Choroid plexus epithelial cell (primary cell): ENCODE measurements at places on chromosomes 4 and X.
A peak's percentile ranks its signal among the peaks of the same experiment; 100 is the strongest.

DNA sequence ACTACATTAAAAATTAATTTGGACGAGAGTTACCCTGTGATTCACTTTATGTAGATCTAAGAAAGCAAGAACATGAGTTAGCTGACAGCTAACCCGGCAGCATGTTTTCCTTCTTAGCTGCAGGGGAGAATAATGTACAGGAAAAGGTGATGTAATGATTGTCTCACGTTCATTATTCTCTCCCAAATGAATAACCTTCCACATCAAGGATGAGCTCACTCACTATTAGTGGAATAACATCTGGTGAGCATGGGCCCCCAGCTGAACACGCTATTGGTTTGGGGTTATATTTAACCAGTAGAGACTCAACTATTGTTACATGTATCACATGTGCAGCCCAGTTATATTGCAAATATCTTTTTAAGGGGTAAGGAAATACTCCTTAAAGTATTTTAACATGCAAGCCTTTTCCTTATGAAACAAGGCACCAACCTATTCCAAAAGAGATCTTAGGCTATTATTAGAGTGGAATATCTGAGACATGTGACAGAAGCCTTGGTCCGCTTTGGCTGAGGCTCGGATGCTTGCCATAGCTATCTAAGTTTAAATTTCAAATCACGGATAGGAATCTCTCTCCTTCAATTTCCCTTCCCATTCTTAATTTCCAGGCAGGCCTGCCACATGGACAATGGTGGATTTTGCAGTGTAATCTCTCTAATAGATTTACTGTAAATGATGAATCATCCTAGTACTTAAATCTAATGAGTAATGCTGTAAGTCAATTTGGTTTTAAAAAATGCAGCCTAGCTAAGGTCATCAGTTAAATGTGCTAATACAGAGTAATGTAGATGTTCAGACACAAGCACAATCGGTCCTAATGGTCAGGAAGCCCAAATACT is 99.0 kb upstream of the OTUD4 start:
- DNase-seq = peak; percentile 67

DNA sequence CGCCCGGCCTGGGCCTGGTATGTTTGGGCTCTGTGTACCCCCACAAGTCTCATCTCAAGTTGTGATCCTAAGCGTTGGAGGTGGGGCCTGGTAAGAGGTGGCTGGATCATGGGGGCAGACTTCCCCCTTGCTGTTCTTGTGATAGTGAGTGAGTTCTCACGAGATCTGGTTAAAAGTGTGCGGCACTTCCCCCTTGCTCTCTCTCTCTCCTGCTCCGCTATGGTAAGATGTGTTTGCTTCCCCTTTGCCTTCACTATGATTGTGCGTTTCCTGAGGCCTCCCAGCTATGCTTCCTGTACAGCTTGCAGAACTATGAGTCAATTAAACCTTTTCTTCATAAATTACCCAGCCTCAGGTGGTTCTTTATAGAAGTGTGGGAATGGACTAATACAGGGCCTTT is 53.0 kb downstream of the CHST7 start:
- peak; percentile 16 for DNase-seq

DNA sequence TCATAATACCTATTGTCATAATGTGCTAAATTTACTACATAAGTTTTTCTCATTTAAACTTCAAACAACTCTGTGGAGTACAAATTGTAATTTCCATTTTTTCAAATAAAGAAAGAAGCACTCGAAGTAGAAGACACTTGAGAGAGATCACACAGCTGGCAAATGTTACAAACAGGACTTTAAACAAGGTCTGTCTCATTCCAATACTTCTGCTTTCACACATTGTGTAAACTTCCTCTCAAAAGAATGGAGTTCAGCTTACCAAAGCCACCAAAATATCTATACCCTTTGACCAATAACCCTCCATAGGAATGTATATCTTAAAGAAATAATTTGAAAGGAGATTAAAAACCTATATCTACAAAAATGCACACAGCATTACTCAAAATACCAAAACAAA is 88.3 kb downstream of the OPHN1 start:
- no peak for DNase-seq

DNA sequence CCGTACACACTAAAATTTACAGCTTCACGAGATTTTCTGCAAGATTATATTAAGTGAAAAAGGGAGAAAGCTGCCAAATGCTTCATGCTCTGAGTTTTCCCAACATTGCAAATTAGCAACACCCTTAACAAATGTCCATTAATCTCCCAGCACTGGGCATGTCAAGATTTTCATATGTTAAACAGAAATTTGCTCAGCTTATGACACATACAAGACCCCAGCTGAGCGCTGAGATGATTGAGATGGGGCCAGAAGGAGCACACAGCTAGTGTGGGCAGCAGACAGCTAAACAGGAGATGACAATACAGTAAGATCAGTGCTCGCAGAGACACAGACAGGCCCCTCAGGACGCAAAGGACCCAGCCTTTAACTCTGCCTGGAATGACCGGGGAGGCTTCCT is 208.8 kb downstream of the STK32B start:
- no peak for DNase-seq

DNA sequence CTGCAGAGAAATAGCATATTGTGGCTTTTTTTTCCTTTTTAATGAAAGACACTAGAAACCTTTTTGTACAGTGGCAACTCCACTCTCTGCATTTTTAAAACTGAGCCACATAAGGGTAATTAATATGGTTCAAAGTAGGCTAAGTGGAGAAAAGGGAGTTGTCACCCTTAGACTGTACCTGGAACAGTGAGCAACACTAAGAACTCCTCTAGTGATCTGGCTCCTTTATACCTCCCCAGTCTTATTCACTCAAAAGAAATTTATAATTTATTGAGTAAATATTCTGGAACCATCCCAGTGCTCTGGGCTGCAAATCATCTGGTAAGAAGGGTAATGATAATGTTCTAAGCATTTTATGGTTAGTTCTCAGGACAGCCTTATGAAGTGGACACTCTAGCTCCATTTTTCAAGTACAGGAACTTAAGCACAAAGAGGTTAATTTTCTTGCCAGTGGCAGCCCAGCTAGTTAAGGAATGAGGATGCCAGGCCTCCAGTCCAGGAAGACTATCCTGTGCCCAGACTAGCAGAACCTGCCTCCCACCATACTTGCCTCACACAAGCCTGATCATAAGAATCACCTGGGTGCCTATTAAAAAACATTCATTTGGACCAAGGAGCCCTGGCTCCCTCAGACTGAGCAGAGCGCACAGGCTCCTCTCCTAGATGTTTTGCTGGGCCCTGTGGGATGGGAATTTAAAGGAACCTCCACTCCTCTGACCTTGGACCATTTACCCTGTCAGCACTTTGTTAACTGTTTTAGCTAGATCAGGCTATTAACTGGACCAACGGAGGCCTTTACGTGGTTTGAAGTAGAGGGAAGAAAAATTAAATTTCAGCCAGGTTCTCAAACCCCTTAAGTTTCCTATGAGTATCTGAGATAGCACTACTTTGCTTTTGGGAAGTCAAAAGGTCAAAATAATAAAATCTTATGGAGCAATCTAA is 102.6 kb downstream of the PDE5A start:
- no peak for DNase-seq

DNA sequence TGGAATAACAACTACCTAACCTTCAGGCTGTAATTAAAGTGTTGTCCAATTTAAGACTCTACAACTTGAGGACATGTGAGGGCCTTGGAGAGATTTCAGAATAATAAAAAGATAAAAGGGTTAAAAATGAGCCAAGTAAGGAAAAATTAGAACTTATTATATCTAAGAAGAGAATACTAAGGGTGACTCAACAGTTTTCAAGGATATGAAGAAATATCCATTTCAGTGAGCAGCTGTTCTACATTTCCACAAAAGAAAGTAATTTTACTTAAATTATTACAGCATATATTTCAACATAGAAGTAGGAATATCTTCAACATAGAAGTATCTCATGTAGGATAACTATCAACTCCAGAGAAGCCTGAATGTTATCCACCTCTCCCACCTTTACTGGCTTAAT is 11.3 kb downstream of the SNX12 start:
- peak; percentile 56 for DNase-seq

DNA sequence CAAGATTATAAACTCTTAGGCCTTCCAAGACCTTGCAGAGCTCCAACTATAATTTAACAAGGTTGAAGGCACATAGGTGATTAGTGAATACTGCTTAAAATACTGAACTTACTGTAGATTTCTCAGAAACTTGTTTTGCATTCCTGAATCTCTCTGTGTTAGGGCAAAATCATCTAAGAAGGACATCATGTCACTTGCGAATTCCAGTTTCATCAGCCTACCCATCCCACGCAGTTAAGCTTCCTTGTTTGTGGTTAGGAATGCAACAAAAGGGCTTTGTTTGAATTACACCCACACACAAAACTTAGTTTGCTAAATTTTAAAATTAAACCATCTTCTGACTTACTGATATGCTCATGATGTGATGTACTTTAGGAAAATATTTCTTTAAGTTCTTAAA is 174.0 kb downstream of the SOWAHB start:
- peak; percentile 75 for DNase-seq

DNA sequence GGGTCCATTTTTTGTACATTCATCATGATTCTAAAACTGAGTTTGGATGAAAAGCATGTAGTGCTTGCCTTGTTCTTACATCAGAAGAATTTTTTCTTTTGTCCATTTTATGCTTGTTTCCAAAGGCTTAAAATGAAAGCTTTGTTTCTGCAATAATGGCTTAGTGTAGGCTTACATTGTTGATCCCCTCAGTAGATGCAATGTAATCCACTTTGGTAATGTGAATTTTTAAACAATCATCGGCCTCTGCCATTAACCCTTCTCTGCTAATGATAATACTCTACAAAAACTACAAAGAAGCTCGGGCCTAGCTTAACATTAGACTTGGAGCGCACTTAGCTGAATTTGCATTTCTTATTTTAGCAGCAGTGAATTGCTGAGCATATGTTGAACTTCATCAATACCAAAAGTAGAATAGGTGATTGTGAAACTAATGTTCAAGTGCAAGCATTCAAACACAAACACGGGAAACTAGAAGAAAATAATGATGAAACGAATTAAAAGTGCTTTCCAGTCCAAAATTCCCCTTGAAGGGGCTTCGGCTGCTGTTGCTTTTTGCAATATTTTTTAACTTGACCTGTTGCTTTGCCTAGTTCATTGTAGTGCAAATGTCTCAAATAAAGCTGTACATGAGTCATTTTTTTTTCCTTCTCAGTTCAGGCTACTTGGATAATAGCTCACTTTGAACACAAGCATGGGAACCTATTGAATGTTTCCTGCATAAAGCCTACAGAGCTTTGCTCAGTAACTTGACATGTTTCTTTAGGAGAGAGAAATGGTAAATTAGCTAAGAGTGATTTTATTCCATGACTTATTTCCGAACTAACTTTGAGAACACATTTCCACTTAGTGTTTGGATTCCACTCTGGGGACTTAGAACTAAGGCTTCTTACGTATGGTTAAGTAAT is 66.5 kb downstream of the SLIT2 start:
- no peak for DNase-seq

DNA sequence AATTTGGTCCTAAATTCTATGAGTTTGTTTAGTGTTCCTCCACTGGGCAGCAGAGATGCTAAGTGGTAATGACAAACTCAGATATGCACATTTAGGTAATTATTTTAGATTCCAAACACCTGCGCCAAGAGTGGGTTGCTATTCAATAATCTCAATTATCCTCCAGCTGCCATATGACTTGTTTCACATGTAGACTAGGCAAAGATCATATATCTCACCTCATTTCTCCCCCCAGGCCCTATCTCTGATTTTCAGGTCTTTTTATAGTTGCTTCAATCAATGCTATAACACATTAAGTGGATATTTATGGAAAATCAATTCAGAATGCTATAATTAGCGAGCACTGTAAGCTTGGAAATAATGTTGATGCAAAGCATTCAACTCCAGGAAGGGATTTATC is 217.6 kb downstream of the KCTD8 start:
- DNase-seq = no peak

DNA sequence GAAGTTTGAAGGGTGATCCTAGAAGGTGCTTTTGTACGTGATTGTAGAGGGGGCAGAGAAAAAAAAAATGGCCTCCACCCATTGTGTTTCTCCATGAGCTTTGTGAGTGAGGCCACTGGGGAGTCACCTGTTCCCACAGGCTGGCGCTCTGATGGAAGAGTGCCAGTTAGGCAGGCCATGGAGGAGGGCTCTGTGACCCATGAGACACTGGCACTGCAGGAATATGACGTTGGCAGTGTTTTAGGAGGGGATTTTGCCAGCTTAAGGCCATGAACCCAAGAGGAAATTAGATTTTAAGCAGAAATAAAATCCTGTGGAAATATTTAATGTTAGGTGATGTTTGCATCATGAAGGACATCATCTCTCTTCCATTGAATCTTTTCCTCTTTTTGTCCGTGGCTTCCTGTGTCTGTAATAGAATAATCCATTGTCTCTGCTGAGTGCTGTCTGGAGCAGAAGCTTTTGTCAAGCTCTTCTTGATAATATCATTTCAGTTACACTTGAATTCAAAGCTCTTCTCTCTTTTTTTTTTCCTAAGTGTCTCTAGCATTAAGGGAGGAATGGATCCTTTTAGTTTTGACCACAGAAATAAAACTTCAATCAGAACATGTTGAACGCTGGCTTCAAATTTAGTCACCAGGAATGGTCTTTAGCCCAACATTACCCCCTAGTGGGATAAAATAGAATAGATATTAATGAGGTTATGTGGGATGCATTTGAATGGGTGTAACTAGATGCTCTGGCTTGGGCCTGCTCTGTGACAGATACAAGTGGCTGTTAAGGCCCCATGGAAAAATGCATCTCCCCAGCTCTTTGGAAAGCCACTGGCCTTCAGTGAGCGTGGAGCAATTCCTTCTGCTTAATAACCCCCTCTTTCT is 41.0 kb upstream of the UCP1 start:
- peak; percentile 67 for DNase-seq

- no peak for DNase-seq
Observed at GRCh38 chr4:52645300-52645699, 13.8 kb downstream of the USP46 start.

DNA sequence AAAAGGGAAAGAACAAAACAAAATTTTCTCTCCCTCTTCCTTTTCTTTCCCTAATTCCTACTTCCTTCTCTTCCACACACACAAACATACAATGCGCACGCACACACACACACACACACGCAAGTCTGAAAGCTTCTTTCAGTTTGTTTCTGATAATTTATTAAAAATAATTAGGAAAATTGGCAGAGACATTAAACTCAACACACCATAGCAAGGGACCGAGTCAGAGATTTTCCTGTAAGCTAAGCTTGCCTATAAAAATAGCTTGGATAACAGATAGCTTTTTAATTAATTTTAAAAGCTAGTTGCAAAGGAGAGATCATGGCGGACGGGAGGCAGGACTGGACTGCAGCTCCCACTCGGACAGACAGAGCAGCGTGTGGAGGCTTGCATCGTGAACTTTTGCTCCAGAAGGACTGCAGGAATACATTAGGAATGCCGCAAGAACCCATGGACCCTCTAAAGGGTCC is 92.6 kb upstream of the MAPK10 start:
- peak; percentile 27 for DNase-seq

GRCh38 chr4:176422001-176422400 is 102.2 kb downstream of the SPCS3 start:
- DNase-seq = no peak

GRCh38 chr4:122576261-122577188 is 44.3 kb downstream of the IL21 start:
- DNase-seq = peak; percentile 78

- DNase-seq = no peak
Observed at GRCh38 chr4:160373911-160374310, 1271.0 kb downstream of the RAPGEF2 start.
